ENCODE measurements at places on chromosomes 4 and X. TPM values are rescaled to one million over a fixed set of nuclear protein-coding genes. Genes with fewer than 3 reads are reported as not detected.

The LNX1 gene
- 9.8 TPM for total RNA-seq

The SMIM10 gene
- total RNA-seq: 7.1 TPM

The C4orf54 gene
- under 0.01 TPM for total RNA-seq

The CFAP47 gene
- total RNA-seq: not detected

The TMEM184C gene
- total RNA-seq: 43.4 TPM

The APLN gene
- total RNA-seq: 0.72 TPM

The CLCN5 gene
- total RNA-seq: 13.8 TPM

Measured in osteoblast (primary cell).